Cardiac fibroblast (primary cell): ENCODE measurements at places on chromosomes 11 and 22.
A peak's percentile ranks its signal among the peaks of the same experiment; 100 is the strongest.

DNA sequence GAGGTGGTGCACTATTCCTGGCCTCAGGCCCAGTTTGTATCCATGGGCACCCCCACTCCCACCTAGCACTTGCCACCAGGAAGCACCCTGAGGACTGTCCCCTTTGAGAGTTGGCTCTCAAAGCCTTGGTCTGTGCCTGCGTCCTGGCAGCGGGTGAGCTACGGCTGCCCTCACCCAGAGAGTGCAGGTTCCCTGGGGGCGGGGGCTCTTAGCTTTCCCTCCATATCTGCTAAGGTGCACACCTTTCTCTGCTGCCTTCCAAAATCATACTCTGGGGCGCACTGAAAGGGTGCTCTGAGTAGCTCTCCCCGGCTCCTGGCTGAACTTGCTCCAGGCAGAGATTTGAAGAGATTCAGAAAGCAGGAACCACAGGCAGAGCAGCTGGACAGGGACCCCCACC, 7.1 kb downstream of the KCNQ1 start:
- no peak for DNase-seq

DNA sequence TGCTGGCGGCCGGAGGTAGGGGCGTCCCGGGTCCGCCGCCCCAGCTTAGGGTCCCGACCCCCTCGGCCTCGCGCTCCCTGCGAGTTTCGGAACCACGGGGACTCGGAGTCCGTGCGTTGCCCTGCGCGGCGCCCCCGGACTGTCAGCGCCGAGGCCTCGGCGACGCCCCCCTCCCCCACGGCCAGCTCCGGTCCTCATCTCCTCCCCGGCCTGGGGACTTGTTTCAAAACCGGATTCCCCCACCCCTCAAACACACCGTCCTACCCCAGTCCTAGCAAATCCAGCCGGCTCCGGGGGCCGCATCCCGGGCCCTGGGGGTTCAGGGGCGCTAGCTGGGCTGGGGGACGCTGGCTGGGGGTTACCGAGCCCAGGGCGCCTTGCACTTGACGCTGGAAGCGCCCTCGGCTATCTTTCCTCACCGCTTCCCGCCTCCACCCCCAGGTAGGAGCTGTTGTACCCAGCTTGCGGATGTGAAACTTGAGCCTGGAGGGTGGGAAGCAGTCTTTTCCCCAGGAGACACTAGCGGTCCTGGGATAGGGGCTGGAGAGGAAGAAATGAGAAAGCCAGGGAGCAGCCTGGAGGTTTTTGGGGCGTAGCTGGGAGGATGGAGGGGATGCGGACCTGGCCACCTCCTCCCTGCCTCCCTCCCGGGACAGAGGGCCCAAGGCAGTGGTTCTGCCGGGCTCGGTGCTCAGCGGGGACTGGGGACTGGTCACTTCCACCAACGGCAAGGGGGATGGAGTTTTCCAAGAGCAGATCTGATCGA, 550 bp downstream of the FBLN1 start:
- DNase-seq: no peak

DNA sequence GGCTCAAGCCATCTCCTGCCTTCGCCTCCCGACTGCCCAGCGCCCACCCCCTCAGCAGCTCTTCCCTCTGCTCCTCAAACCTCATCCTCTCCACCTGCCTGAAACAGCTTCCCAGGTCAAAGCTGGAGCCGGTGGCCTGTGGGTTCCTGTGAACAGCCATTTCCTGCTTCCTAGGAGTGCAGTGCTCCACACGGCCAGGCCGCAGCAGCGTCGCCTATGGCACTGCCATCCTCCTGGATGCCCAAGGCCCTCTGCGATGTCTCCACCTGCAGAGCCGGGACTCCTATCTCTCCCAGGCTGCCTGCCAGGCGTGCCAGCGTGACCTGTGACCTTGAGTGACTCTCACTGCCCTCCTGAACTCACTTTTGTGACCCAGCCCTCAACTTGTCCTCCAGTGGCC, 24.6 kb downstream of the PPM1F start:
- no peak for DNase-seq

- no peak for DNase-seq
Observed at GRCh38 chr11:45043755-45044475, 93.2 kb upstream of the TP53I11 start.

GRCh38 chr11:105915021-105915420, 107.0 kb downstream of the MSANTD4 start:
- DNase-seq: no peak

GRCh38 chr11:2420502-2421225, 20.1 kb downstream of the TSSC4 start:
- peak; percentile 74 for DNase-seq

- DNase-seq: peak; percentile 96
Observed at GRCh38 chr11:65506772-65507505, 8.1 kb downstream of the MALAT1 start.

- DNase-seq: peak; percentile 80
Observed at GRCh38 chr11:102940714-102941588, 14.6 kb downstream of the MMP13 start.

- no peak for DNase-seq
Observed at GRCh38 chr11:76695133-76695532, 24.6 kb upstream of the LRRC32 start.

DNA sequence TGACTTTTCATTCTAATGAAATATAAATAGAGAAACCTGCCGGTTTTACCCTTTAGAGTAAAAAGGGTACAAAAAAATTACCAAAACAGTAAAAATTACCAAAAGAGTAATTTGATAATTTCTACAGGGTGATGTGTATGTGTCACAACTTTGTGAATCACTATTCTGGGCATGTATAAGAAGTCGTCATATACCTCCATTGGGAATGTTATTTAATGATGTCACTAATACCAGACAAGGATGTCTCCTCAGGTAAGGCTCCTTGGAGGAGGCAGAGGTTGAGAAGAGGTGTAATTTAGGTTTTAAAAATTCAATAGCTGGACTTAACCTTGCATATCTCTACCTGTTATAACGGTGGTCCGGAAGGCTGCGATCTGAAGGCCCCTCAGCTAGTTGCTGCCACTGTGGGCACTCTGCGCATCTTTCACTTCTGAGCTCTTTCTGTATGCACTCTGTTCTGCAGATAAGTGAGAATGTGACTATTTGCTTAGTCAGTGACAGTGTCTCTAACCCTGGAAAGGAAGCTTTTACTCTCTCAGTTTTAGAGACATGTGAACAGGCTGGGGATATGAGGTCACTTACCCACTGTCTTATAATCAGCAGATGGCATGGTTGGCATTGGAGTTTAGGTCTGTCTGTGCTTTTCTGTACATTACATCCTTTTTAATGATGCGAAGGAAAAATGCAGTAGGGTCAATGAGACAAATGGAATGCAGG, 987 bp upstream of the NCR3LG1 start:
- DNase-seq: no peak

GRCh38 chr11:32210556-32210955, 119.7 kb downstream of the RCN1 start:
- peak; percentile 92 for DNase-seq

GRCh38 chr11:120004723-120005122, 133.2 kb downstream of the TRIM29 start:
- no peak for DNase-seq

DNA sequence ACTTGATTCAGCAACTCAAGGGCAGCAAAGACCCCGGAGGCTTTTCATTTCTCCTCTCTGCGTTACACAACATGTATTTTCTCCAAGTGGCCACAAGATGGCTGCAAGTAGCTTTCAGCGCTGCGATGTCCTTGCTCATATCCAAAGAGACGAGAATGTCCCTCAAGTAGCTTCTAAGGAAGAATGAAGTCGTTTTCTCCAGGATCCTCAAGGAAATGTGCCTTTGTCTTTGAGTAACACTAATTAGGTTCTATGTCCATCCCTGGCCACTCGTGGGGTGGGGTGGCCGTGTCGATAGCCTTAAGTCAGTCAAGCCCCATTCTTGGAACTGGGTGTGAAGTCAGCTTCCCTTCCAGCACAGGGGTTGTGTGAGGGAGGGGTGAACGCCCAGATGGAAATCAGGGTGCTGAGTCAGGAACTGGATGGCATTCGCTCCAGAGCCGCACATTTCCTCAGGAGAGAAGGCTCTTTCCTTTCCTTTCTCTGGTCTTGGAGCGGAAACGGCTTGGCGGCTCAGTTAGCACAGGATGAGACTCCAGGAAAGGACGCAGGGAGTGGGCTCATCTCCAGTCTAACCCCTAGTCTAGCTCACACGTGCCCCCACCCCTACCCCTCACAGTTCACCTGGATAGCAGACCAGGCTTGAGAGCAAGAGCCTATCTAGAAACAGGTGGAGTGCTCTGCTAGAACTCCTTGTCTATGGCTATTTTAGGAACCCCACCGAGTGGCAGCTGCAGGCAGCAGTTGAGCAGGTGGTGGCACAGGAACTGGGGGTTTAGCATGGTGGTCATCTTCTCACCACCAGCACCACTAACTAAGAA, 44.3 kb downstream of the NNMT start:
- DNase-seq: peak; percentile 88

DNA sequence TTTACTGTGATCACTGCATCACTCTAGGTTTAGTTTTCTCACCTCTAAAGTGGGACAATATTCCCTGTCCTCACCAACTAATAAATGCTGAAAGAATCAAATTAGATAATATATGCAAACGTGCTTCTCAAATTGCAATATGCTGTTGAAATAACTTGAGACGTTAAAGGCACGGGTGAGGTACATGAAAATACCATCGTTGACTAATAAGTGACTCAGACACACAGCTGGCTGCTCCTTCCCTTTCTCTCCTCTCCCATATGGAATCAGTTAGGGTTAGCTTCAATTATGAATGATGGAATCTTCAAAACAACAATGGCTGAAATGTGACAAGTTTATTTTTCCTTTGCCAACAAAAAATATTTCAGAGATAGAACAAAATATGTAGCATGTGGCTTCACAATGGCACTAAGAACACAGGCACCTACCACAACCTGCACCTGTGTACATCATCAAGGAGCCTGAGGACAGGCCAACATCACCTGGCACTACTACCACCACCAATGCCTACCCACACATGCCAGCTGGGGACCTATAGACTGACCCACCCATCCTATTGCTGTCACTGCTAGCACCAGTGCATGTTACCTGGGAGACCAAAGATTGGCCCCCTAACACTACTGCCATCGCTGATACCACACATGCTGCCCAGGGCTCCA, 13.7 kb downstream of the GDPD4 start:
- DNase-seq: peak; percentile 73

GRCh38 chr11:76795290-76795935, 12.3 kb downstream of the TSKU start:
- no peak for DNase-seq

GRCh38 chr22:47086596-47087248, 324.3 kb downstream of the TBC1D22A start:
- DNase-seq: no peak

- DNase-seq: peak; percentile 46
Observed at GRCh38 chr22:21972293-21972779, 10.3 kb downstream of the TOP3B start.

DNA sequence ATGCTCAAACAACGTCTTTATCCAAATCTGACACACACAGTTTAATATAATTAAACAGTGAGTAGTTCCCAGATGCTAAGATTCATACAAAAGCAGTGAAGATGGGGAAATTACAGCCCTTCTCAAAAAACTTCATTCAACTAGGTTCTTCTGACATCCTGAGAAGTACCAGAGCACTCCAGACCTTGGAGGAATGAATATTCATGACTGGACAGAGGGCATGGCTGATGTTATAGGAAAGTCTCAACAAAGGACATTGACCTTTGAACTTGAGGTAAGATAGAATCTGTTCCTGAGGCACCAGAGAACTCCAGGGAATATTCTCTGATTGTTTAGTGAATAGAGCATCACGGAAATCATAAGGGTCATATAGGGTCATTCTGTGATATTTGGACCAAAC, 106.4 kb upstream of the SLC5A12 start:
- peak; percentile 14 for DNase-seq

GRCh38 chr22:27476729-27477128, 324.8 kb downstream of the MN1 start:
- peak; percentile 89 for DNase-seq

GRCh38 chr11:74279256-74279655, 32.2 kb downstream of the P4HA3 start:
- peak; percentile 37 for DNase-seq
